ENCODE measurements at places on chromosomes 3 and 15.

DNA sequence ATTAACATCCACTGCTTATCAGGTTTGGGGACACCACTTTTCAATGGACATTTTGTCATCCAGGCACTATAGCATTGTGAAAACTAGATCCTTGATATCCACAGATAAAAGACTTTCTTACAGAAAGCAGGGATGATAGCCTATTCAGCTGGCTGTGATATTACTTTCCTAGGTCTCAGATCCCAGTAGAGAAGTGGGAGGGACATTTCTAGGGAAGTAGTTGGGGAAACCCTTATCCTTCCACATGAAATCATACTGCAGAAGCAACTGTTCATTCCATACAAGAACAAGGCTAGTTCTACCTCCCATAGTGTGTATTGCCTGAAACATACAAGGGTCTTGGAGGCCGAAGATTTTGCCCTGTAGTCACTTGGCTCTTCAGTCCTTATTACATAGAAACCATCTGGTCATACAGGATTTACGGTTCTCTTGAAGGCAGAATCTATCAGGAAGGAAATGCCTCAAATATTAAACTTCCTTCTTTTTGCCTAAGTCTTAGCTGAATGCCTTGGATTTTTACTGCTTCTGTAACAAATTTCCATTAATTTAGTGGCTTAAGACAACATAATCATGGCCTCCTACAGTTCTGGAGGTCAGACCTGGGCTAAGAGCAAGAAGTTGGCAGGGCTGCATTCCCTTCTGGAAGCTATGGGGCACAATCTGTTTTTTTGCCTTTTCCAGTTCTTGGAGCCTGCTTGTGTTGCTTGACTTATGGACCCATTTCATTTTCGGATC, 119.4 kb downstream of the ECT2 start:
- DNase-seq, result no peak

GRCh38 chr15:64947211-64947610, 35.5 kb downstream of the ANKDD1A start:
- no peak for DNase-seq

GRCh38 chr3:72411843-72412242, 436.4 kb downstream of the SHQ1 start:
- DNase-seq, result no peak

- DNase-seq, result no peak
Measured at GRCh38 chr3:62151591-62151990, 221.8 kb downstream of the FEZF2 start.

DNA sequence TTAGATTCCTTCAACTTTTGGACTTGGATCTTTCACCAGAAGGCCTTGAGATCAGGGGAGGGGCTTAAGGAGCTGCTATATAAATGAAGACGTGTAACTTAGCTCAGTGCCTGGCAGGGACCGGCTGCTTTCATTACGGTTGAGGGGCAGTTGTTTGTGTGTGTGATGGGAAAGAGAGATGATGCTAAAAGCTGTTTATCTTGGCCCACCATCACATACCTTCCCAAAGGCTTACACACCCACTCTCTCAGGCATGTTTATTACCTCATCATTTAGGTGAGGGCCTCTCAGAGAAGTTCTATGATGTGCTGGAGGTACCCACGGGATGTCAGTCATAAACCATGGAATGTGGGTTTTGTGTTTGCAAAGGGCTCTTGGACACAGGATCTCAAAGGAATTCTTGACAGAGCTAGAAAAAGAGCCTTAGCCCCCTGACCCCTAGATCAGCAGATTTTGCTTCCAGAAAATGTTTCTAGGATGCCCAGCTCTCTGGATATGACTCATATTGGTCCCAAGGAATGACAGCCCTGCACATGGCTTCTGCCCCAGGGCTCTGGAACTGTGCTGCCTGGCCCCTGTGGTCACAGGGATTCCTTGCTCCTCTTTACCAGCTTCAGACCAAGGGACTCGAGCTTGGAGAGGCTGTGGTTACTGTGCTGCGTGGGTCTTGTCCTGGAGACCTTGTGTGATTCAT, 15.9 kb upstream of the SMAD3 start:
- DNase-seq, result no peak
